ENCODE measurements at places on chromosomes 1 and 21.
A peak's percentile ranks its signal among the peaks of the same experiment; 100 is the strongest.

GRCh38 chr1:226293553-226293920, 15.4 kb downstream of the LIN9 start:
- DNase-seq = no peak

- DNase-seq = no peak
Measured at GRCh38 chr1:208980605-208981004, 602.9 kb upstream of the CAMK1G start.

GRCh38 chr1:23624440-23624839, 65.1 kb upstream of the ID3 start:
- no peak for DNase-seq

- no peak for DNase-seq
Measured at GRCh38 chr21:25462517-25462971, 144.7 kb downstream of the MRPL39 start.

GRCh38 chr21:45593162-45594022, 50.1 kb upstream of the PCBP3 start:
- no peak for DNase-seq

DNA sequence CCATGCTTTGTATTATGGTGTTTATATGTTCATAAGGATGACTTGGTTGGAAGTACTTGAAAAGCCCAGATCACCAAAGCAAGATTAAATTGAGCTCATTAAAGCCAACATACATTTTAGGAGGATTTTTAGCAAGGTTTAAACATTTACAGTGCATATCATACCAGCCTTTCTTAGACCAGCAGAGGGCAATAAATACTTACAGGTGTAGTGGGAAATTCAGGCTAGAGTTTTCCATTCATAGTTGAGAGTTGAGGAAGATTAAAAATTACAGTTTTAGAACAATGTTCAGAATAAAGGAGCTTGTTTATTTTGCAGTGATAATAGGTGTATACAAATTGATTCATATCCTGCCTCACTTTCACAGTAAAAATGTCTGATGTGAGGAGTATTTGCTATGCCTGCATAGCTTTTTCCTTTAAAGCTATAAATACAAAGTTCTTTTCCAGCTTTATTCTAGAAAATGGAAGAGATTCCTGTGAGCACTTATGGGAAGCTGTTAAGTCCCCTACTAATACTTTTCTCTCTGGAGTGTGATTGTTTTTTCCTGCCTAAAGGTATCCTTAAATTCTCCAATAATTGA, 35.3 kb downstream of the DTL start:
- peak; percentile 8 for DNase-seq

GRCh38 chr1:93694039-93694438, 12.4 kb upstream of the BCAR3 start:
- no peak for DNase-seq

DNA sequence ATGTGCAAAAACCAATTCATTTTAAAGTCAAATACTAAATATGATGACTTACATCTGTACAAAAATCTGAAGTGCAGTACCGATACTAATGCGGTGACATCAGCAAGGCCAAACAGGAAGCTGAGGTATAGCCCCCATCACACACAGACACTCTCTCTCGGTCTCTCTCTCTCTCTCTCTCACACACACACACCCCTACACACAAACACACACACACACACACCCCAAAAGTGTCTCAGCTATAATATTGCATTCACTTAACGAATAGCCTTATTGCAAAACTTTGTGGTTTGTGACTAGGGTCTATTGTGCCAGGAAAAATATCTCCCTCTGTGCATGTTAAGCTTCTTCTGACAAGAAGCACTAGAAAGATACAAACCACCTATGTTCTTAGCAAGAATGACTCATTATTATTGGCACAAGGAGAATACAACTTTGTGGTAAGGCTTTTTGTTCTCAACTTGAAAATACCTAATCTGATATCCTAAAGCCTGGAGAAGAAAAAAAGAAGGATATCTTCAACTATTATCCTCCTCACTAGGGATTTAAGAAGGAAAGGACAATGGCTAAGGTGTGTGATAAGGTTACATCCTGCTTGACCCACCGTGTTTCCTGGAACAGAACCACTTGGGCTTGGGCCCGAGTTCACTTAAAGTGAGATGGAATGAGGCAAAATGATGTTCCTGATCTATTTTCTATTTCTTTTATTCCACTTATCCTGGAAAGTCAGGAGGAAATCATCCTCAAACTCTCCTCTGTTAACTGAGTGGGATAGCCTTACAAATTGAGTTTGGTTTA, 107.1 kb downstream of the NIBAN1 start:
- peak; percentile 81 for DNase-seq

DNA sequence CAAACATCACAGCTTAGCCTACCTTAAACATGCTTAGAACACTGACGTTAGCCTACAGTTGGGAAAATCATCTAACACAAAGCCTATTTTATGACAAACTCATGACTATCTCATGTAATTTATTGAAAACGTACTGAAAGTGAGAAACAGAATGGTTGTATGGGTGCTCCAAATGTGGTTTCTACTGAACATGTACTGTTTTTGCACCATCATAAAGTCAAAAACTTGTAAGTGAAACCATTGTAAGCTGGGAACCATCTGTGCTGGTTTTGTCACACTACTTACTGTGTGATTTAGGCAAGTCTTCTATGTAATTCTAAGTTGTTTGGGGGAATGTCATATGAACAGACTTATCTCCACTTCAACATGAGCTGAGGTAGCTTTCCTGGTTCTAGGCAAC, 55.5 kb downstream of the TOR1AIP2 start:
- no peak for DNase-seq

GRCh38 chr1:31478167-31478566, 65.2 kb downstream of the SERINC2 start:
- no peak for DNase-seq

- DNase-seq = no peak
Measured at GRCh38 chr1:32398401-32398800, 4.2 kb upstream of the BSDC1 start.

GRCh38 chr1:89986020-89986419, 8.9 kb upstream of the ZNF326 start:
- DNase-seq = no peak

- no peak for DNase-seq
Measured at GRCh38 chr1:219144658-219145315, 28.9 kb upstream of the LYPLAL1 start.

DNA sequence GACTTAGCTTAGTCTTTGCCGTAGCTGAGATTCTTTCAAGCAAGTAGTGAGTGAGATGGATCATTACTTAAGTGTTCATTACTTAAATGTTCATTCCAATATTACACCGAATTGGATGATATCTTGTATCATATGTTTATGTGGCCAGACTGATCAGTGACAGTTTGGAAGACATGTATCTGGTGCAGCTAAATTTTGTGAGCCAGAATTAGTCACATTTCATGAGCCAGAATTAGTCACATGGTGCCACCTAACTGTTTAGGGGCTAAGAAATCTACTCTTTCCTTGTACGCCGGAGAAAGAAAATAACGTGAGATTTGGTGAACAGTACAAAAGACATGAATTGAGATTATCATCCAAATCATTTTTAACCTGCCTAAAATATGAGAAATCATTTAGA, 355.6 kb downstream of the USP25 start:
- DNase-seq = no peak

- DNase-seq = no peak
Measured at GRCh38 chr1:2801535-2802291, at the start of gene TTC34. TTC34 (minus strand) TSS chr1:2801693; CDS start chr1:2800827, 866 bp downstream.

DNA sequence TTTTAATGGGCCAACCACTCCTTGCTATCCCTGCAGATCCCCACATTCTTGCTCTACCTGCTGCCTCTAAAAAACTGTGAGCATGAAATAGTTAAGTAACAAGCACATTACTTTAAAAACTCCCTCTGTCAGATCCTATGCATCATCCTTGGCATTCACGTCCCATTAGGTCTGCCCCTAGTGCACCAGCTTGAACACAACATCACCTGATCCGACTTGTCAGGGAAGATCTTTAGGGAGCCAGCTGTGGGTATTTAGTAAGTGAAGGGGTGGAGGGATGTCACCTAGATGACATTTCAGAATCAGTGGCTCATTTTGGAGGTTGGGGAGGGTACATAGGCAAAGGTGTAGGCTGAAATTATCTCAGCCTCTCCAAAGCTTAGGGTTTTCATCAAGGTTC, 33.5 kb downstream of the RXRG start:
- no peak for DNase-seq
